Mucosa of gallbladder (tissue), 1 donor: ENCODE measurements at places on chromosomes 1 and 21.

GRCh38 chr1:2786329-2787162, 14.9 kb downstream of the TTC34 start:
- DNase-seq = peak; percentile 51

GRCh38 chr21:33967086-33967571, 51.5 kb upstream of the ATP5PO start:
- DNase-seq = no peak

GRCh38 chr1:192358402-192358801, 41.6 kb downstream of the RGS21 start:
- DNase-seq = no peak

DNA sequence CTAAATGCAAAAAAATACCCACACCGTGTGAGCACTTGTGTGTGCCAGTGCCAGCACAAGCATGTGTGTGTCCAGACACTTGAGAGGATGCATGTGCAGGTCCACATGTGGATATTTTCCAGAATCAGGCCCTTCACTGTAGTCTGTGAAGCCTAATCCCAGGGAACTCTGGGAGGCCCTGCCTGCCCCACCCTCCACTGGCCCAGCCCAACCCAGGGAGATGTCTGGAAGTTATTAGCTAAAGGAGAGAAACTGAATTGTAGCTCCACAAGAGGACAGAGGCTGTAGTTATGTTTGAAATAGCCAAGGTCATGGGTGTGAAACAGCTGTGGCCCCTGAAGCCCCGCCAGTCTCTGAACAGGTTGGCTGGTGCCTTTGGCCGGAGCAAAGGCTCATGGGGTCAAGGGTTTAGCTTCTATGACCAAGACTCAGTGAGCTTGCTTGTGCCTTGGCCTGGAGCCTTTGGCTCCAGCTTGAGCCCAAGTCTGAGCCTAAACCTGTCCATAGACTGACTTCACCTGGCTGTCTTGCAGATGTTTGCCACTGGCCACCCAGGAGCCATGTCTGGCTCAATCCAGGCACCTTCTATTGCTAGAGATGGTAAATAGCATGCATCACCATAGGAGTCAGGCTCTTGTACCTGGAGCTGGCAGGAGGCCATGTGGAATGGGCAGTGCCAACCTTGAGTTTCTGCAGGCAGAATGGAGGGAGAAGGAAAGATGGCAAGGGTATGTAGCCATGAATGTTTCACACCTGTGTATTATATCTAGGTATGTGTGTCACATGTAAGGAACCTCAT, 69.9 kb downstream of the TMEM53 start:
- DNase-seq = no peak

GRCh38 chr1:19488136-19488535, 2.8 kb upstream of the CAPZB start:
- no peak for DNase-seq

- DNase-seq = peak; percentile 38
Observed at GRCh38 chr1:86704972-86705664, 742 bp downstream of the SH3GLB1 start.

GRCh38 chr1:9453375-9453774, 85.9 kb upstream of the SLC25A33 start:
- DNase-seq = no peak

DNA sequence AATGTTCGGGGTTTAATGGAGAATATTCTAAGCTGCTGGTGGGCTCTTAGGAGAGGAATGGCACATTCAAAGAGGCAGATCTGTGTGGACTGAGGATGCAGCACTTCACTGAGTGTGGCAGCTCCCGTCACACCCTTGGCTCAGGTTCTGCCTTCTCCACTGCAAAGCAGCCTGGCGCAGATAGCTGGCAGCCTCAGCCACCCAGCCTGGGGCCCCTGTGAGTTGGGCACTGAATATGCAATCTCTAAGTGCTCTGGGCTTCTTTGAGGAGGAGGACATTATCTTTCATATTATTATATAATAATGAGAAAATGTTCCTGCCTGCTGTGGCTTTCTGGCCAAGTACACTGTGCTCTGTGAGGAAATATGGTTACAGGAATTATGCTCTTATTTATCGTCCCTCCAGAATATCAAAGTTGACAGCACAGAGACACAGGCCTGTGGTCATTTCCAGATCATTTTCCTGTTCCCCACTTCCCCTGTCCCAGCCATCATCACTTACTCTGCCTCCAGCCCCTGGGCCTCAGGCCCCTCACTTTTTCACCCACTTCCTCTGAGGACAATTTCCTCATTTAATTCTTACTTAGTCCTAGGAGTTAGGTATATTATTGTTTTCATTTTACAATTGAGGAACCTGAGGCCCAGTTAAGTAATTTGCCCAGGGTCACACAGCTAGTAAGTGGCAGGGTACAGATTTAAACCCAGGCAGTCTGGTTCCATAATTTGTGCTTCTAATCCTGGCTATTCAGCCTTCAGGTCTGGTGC, 53.6 kb downstream of the MAB21L3 start:
- no peak for DNase-seq

GRCh38 chr1:77986810-77987209, 7.9 kb upstream of the FUBP1 start:
- no peak for DNase-seq

- no peak for DNase-seq
Observed at GRCh38 chr1:110489973-110490542, 28.9 kb downstream of the KCNA10 start.

DNA sequence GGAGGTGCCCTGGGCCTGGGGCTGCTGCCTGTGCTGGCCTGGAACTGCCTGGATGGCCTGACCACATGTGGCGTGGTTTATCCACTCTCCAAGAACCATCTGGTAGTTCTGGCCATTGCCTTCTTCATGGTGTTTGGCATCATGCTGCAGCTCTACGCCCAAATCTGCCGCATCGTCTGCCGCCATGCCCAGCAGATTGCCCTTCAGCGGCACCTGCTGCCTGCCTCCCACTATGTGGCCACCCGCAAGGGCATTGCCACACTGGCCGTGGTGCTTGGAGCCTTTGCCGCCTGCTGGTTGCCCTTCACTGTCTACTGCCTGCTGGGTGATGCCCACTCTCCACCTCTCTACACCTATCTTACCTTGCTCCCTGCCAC, 1.8 kb downstream of the GPR3 start:
- no peak for DNase-seq

- no peak for DNase-seq
Observed at GRCh38 chr1:26786437-26787380, 1.0 kb upstream of the PIGV start.

- no peak for DNase-seq
Observed at GRCh38 chr1:239587066-239587465, 200.7 kb downstream of the CHRM3 start.

DNA sequence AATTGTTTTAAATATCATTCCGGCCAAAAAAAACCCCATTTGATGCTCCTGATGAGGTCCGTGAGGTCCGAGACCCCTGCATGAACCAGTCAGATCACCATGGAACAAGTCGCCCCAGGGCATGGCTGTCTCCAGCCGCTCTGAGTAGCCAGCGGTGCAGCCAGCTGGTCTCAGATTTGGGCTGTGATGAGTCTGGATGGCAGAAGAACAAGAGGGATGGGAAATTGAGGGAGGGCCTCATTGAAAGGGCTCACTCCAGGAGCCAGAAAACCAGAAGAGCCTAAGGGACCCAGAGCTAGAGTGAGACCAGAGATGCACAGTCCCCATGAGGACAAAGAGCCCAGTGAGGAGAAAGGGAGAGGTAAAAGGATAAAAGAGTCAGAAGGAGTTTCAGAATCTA, 174.0 kb downstream of the TOMM20 start:
- no peak for DNase-seq
